ENCODE measurements at places on chromosomes 13 and 19.

GRCh38 chr13:27334774-27335435, 64.3 kb downstream of the RASL11A start:
- no peak for DNase-seq

- no peak for DNase-seq
Measured at GRCh38 chr13:32254416-32254815, 60.7 kb downstream of the ZAR1L start.

DNA sequence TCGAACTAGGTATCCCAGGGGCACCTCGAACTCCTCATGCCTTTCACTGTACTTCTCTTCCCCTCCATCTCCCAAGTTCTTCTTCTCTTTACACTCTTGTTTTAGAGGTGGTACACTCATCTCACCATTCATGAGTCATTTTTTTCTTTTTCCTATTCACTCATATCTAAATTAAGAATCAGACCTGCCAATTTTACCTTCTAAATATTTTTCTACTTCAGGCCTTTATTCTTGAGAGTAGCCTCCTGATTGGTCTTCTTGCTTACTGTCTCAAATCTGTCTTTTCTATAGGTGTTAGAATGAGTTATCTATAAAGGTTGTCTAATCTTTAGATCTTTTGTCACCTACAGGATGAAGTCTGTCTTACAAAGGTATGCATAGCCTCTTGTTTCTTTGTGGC, 20.7 kb downstream of the TDRD3 start:
- no peak for DNase-seq

GRCh38 chr13:105847527-105848291, 687.8 kb downstream of the EFNB2 start:
- no peak for DNase-seq

- DNase-seq: no peak
Measured at GRCh38 chr19:4186087-4186993, 3.9 kb downstream of the ANKRD24 start.

DNA sequence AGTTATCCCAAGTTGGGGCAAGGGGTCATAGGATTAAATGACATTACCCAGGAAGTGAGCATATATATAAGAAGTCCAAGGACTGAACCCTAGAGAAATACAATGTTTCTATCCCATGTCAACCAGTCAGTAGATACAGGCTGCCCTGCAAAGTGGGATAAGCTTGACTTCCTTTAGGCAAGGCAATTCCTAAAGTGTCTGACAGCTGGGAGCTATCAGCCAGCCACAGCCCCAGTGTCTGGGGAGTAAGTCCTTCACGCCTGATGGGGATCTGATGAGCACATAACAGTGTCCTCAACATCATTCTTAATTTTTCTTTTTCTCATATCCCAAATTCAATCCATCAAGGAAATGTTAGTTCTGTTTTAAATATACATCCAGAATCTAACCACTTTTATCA, 54.1 kb downstream of the DNAJC15 start:
- DNase-seq: no peak

DNA sequence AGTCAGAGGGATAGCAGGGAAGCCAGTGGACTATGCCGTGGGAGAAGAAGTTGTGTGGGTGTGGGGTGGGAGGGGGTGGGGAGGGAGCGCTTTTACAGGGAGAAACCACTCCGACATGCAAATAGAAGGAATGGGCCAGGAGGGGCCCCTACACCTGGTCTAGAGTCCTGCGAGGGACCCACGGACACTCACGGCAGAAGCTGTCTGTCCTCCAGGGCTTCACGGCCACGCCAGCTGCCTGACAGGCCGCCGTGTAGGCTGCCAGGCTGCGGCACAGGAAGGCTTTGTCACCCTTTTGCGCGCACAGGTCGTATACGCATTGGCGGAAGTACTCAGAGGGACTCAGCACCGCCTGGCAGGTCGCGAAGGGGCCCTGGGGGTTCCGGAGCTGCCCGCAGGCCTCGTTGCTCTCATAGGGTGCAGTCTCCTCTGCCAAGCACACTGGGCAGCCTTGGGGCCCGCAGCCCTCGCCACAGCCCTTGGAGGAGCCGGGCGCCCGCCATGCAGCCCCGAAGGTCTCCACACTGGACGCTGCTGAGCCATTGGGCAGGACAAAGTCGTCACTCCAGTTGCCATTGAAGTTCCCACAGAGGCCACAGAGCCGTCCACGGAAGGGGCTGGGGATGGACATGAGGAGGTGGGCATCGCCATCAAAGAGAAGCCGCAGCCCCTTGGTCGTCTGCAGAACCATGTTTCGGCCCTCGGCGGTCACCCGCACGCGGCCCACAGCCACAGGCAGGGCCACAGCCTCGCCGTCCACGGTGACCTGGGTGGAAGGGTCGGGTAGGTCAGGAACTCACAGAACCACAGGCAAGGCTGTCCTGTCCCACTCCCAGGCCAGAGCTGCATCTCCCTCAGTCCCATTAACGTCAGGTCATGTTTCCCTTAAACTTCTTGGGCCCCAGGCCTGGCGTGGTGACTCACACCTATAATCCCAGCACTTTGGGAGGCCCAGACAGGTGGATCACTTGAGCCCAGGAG, 26.0 kb upstream of the FBL start:
- no peak for DNase-seq

DNA sequence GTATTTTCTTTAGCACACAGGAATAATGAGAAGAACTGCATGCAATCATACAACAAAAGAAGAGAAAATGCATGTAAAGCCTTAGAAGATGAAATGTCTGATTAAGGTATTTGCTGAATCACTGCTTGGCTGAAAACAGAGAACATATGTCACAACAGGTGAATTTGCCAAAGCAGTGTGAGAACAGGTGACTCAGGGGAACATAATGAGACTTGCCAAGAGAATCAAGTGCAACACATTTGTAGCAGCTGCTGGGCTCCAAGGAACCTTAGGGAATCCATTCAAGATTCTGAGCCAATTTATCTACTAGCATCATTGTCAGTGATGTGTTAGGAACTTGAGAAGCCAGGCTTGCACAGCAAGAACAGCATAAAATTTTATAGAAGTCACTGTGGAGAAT, 273.1 kb downstream of the PCDH20 start:
- DNase-seq: no peak

DNA sequence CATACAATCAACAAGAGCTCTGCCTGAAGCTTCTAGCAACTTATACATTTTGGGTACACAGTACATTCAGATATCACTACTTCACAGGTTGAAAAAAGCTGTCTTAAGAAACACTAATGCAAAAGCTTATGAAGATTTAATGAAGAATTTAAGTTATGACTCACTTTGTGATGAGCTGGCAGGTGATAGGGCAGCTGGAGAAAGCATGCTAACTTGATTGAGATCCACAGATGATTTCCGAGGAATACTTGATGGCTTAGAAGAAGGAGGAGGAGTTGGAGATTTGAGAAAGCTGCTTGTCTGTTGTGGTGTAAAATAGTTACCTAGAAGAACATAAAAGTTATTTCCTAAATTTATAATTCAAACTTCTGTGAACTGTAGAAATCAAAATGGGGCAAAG, 23.3 kb downstream of the EXOSC8 start:
- DNase-seq: no peak

DNA sequence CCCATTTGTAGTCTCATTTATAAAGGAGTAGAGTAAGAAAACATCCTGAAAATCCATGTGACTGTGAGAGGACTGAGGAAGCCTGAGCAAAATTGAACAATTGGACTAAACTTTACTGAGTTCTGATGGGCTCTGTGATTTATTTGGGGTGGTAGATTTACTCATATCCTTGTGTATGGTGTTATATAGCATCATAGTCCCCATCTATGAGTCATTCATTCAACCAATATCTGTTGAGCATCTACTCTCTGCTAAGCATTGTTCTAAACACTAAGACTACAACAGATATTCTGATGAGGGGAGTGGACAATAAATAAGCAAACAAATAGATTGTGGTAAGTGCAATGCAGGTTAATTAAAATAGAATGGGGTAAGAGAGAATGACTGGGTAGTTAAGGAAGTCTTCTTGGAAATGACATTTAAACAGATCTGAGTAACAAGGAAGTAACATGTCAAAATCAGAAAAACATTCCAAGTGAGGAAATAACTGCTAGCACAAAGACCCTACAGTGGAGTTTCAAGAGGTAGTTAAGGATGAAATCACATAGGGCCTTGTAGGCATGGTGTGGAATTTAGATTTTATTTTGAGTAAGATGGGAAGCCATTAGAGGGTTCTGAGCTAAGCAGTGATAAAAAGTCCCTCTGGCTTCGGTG, 36.3 kb upstream of the MLNR start:
- no peak for DNase-seq

DNA sequence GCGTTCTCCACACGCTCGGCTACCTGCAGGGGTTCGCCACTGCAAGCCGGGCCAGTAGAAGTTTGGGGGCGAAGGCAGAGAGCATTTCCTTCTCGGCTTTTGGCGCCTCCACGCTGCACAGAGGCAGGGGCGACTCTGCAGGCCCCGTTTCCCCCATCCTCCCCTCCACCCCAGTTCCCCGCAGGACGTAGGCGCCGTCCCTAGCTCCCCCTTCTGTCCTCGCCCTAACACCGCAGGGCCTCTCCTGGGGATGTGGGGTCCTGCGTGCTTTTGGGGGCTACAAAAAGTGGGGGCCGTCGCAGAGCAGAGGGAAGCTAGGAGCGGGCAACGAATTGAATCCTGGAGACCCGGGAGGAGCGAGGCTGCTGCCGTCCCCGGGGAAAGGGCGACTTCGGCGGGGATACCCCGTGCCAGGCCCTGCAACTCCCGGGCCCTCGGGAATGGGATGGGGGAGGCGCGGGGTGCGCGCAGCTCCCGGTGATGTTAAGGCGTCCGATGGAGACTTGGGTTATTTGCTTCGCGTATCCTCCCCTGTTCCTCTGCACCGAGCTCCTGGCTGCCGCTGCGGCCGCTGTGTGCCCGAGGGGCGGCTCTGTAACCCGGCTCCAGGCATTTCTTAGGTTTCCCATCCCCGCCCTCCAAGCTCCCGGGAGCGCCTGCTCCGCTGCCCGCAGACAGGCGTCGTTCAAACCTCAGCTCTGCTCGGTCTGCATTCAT, 255.9 kb upstream of the SOX21 start:
- no peak for DNase-seq

DNA sequence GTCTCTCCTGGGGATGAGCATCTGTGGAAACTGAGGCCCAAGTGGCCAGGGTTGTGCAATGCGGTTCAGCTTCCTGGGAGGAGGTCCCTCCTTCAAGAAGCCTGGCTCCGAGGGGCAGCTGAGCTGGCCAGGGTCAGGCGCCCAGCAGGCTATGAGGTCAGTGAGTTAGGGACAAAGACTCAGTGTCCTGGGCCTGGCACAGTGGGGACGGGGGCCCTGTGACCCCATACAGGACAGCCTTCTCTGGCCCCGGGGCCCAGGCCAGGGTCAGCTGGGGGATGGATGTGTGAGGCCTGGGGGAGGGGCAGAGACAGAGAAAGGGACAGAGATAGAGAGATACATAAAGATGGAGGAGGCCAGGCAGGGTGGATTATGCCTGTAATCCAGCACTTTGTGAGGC, 3.0 kb upstream of the IL12RB1 start:
- DNase-seq: no peak

DNA sequence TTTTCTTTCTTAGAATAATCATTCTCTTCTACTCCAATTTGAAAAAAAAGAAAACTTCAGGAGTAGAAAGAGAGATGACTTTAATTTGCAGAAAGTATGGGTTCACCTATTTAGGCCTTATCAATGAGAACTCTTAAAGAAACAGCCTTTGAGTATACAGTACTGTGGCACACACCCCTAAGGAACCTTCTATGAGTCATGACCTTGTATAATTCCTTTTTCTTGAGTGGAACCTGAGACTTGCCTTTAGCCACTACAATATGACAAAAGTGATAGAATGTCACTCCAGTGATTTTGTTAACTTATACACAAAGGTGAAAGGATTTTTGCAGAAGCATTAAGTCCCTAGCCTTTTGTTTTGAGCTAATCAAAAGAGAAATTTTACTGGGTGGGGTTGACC, 58.7 kb downstream of the ITGBL1 start:
- no peak for DNase-seq

DNA sequence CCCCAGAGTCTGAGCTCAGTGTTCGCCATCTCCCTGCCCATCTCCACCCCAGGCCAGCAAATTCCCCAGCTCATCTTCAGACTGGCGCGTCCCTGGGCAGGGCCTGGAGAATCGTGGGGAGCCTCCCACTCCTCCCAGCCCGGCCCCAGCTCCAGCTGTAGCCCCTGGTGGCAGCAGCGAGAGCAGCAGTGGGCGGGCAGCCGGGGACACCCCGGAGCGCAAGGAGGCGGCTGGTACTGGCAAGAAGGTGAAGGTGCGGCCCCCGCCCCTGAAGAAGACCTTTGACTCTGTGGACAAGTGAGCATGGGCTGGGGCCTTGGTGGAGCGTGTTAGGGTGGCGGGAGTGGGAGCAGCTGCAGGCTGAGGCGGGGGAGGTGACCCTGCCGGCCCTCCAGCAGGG, 8.4 kb upstream of the PRR19 start:
- no peak for DNase-seq

GRCh38 chr19:18607226-18608101, 865 bp upstream of the CRLF1 start:
- DNase-seq: no peak

DNA sequence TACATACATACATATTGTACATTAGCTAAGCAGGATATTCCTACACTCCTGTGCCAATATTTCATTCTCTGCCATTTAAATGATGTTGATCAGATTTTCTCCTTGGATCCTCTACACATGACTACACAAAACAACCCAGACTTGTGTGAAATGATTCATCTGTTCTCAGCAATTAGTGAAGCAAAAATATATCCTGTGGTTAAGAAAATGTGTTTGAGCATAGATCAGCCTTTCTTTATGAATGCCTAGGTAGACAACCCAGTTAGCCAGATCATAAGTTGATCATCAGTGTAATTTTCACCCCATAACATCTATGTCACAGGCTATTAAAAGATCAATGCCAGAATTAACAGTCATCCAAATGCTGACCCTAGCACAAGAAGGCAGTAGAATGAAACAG, 275.2 kb upstream of the EDNRB start:
- DNase-seq: no peak

DNA sequence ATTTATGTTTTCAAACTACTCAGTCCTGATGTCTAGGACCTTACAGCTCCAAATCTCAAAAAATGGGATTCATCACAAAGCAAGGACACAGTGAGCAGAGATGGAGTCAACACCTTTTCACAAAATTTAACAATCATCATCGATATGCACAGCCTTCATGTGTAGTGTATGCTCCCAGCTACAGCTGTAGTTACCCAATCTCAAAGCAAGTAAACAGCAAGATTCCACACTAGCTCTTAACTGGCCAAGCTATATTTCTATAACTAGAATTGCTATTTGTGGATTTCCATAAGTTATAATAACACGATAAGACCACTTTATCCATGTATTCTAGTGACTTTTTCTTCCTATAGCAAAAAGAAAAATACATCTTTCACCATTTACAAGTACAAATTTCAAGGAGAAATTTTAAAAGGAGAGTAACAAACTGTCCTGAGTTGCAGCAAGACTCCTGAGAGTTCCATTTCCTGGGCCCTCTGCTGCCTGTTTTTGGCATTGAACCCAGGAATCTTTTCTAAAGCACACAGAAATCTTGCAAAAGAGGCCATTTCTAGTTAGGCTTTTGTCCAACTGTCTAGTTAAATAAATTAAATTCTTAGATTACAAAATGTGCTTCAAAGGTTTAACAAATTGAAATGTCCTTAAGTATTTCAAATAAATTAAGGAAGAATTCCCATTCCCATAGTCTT, 460.6 kb downstream of the FGF14 start:
- no peak for DNase-seq

Measured in GM04503 (cell line).